ENCODE measurements at places on chromosomes 4 and X.

DNA sequence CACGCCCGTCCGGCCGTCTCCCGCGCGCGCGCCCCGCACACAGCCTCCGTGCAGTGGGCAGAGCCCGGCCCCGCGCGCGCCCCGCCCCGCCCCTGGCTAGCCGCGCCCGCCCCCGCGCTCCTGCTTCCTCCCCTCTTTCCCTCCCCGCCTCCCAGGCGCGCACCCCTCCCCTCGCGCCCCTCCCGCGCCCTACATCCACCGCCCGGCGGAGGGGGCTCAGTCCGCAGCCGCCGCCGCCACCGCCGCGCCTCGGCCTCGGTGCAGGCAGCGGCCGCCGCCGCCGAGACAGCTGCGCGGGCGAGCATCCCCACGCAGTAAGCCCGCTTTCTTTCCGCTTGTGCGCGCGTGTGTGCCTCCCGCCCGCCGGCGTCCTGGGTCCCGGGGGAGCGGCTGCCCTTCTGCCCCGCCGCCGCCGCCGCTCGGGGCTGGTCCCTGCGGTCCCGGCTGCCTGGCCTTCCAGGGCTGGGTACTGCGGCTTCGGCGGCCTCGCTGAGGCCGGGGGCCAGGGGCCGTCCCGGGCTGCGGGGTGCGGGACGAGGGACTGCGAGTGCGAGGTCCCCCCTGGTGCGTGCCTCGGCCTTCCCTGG is at the start of gene FHL1:
FHL1 (plus strand) TSS at position 219 of the 587 bp plus-strand sequence.
- DNase-seq = peak; percentile 22

GRCh38 chrX:72351606-72352334 is 46.1 kb upstream of the CITED1 start:
- DNase-seq = no peak

DNA sequence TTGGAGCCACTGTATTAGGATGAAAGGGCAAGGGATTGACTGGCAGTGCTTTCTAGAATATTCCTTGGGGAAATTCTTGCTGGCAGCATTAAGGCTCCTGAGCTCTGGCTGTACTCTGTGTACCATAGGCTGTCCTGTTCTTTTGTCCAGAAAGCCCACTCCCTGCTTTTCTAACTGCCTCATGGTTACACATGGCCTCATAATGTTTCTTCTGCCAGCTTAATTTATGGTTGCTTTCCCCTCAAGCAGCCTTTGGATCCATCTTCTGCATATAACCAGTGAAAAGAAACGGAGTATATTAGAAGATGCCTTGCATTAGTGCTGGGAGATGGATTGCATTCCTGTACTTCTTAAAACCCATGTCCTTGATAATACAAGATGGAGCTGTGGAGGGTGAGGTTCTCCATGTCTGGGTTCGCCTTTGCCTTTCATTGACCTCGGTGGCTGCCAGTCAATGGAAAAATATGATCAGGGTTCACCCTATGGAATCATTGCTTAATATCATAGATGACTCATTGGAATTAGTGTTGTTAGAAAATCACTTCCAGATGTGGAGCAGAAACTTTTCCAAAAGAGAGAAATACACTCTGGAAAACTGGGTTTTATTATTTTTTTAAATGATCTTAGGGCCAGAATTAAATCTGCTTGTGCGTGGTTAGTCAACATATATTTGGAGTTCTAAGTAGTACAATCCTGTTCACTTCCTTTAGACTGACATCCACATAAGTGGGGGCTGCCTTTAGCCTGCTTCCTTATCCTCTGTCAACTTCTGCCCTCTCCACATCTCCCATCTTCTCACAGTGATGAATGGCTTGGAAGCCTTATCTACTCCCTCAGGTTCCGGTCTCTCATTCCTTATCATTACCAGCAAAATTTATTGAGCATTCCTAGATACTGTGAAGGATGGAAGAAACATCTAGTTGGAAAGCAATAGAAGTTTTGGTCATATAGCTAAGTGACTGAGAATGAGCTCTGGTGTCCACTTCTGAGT is 24.9 kb downstream of the DOCK11 start:
- no peak for DNase-seq

GRCh38 chr4:155571184-155571944 is 95.3 kb upstream of the GUCY1A1 start:
- DNase-seq = no peak

DNA sequence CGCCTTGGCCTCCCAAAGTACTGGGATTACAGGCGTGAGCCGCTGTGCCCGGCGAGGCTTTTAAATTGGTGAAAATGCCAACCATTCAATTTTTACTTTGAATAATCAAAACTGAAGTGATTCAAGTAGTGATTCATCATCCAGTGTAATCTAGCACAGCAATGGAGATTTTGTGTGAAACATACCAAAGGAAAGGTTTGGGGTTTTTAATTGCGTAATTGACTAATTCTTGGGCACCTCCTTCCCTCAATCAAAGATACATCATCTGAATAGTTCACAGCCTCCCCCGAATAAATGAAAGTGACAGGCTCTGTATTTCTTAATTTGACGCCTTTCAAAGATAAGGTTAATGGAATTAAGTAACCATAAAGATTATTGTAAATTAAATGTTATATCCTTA is 69.0 kb downstream of the DMD start:
- no peak for DNase-seq

DNA sequence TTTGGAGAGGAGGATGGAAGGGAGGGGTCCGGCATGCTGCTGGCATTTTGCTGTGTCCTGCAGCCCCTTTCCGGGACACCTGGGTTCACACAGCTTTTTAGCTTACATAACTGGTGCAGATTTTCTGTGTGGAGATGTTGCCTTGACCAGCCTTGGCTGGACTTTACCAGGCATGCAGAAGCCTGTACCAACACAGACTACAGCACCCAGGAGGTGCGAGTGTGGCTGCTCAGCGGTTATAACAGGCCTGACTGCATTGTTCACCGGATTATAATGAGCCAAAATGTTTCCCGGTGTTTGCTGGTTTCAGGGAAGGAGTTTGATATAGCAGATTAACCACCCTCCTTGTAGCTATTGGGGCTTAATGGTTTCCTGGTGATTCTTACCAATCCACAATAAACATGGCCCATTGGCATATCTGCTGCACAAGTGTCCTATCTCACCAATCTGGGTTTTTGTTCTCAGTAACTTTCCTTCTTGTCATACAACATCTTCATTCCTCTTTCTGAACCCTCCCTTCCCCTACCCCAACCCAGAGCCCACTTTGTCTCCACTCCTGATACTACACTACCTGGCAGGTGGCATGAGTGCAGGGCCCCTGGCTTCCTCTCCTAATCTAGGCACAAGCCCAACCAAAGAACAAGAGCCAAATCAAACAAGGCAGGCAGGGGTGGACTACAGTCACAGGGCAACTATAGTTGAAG is 3.9 kb downstream of the RPL10 start:
- no peak for DNase-seq

- no peak for DNase-seq
These were observed 25.7 kb downstream of the GAB3 start for GRCh38 chrX:154724993-154725756.

DNA sequence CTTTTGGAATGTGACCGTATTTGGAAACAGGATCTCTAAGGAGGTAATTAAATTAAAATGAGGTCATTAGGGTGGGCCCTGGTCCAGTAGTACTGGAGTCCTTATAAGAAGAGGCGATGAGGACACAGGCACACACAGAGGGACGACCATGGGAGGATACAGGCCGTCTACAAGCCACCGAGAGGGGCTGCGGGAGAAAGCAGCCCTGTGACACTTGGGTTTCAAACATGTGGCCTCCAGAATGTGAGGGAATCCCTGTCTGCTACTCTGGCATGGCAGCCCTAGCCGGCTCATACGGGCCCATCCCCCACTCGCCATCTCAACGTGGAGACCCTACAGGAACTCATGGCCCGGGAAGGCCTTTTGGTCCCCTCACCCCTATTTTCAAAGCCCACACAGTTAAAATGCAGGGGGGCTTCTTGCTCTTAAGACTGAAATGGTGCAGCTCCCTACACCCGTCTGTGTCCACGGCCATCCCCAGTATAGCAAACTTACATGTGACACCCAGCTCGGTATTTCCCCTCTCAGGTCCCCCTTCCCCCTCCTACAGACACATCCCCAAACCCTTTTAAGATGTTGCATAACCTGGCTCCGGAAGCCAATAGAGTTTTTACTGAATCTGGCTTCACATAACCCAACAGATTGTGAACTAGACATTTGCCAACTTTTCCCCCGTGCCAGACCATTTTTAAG is 124.1 kb upstream of the TBL1X start:
- no peak for DNase-seq

GRCh38 chr4:128810331-128810870 is 901 bp downstream of the JADE1 start:
- DNase-seq = peak; percentile 13

DNA sequence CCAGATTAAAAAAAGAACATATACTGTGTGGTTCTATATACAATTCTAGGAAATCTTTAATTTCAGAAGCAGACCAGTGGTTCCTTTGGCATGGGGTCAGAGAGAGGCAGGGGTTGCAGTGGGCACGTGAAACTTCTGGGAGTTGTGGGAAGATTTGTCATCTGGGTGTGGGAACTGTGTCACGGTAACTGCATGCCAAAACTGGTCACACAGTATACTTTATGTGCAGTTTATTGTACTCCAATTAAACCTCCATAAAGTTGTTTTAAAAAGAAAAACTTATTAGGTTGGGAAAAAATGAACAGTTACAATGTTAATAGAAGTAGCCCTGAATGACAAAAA is 26.7 kb upstream of the STS start:
- DNase-seq = no peak

GRCh38 chr4:165502916-165503907 is 124.4 kb downstream of the CPE start:
- no peak for DNase-seq

- no peak for DNase-seq
These were observed 717 bp downstream of the EDA start for GRCh38 chrX:69616457-69617203.

- DNase-seq = no peak
These were observed 59.8 kb downstream of the MRPL1 start for GRCh38 chr4:77922158-77923094.

GRCh38 chrX:139691843-139692505 is 16.0 kb downstream of the MCF2 start:
- DNase-seq = no peak

DNA sequence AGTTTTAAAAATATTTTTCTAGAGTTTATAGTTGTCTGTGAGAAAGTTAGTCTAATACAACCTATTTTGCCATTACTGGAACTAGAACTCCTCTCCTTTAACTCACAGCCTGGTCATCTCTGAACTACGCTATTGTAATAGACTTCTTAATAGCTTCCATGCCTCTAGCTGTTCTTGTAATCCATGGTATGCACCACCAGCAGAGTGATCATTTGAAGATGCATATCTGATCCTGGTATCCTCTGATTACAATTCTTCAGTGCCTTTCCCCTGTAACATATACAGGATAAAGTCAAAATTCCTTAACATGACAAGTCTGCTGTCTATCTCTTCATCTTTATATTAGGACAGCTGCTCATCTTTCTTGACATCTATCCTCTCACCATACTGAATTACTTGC is 37.6 kb upstream of the NALF2 start:
- no peak for DNase-seq

- DNase-seq = no peak
These were observed 3.8 kb downstream of the APLN start for GRCh38 chrX:129650821-129651510.

- DNase-seq = no peak
These were observed 67.5 kb downstream of the AGTR2 start for GRCh38 chrX:116238093-116238492.

DNA sequence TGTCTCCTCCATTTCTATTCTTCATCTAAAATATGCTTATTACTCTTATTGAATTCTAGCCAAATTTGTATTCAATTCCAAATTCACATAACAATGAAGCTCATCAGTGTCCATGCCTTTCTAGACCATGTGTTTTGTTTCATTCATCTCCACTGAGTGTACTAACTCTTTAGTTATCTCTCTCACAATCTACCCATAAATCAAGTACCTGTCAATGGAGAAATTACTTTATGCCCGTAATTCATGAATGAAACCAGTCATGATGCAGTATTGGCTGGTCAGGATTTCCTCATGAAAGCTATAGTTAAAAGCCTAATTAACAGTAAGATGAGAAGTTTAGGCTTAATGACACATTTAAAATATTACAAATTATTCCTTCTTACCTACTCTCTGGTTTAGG is 12.2 kb upstream of the TMPRSS11F start:
- no peak for DNase-seq

DNA sequence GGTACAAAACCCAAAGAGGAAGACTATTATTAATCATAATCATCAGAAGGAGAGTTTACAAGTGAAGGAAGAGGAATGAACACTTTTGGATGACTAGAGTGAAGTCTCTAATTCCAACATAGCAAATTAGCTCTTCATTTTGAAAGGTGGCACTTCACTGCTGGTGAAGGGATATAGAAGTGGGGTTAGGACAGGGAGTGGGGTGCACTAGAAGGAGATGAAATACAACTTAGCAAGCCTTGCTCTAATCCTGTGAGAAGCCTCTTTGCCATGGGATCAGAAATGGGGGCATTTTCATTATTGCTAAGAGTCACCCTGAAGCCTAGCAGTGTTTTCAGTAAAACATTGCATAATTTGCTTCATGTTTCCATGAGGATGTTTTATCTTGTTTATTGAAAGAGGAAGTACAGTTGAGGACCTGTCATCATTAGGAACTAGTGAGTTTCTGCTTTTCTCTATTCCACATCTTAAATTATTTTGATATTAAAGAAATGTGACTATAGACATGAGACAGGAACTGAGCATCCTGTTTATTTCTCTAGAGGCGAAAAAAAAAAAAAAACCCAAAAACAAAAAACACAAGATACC is 9.3 kb upstream of the GRPR start:
- no peak for DNase-seq

DNA sequence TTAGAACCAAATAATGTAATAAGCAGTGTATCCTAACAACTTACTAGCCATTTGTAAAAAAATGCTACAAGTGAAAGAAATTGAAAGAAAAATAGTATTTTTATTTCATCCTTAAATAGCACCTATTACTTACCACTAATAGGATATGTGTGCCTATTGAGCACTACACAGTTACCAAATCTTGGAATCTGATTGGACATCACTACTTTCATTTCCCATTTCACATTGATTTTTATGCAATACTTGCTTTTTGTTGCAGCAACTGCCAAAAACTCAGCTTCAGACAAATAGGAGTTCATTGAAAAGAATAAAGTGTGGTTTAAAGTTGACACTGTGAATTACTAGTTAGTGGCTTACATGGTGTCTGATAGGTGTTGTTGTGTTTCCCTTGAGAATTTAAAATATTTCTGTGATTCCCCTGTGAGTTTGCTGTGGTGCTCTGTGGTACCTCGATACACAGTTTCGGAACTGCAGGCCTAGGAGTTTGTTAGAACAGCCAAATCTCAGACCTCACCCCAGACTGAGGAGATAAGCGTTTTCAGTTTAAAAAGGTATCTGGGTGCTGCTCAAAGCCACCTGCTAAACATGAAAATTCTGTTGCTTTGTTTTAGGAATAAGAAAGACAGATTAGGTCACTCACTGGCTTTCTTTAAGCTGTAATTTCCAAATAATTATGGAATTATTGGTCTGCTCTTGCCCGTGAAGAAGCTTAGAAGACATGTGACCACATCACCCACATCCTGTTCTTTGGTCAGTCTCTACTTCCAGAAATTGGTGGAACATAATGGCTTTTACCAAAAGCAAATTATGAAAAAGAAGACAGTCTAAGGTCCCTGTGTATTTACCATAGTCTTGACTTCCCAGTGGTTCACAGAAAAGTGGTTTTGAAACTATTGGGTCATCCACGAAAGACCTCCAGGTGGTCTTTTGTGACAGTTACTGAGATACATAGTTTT is 97.8 kb downstream of the SYTL5 start:
- DNase-seq = no peak
